ENCODE measurements at places on chromosomes 3 and 15. TPM values are rescaled to one million over a fixed set of nuclear protein-coding genes. Genes with fewer than 3 reads are reported as not detected.

OR5H14 gene
- total RNA-seq, result not detected

CLDN18 gene
- 0.09 TPM for total RNA-seq

TM6SF1 gene
- 7.8 TPM for total RNA-seq

GRCh38 chr3:78814893-78815562 is 952.8 kb downstream of the ROBO1 start:
- no peak for DNase-seq

GRCh38 chr3:197485143-197485542 is 70.6 kb downstream of the BDH1 start:
- DNase-seq, result no peak

- no peak for DNase-seq
Measured at GRCh38 chr15:29571792-29572431, 250.4 kb downstream of the TJP1 start.

Measured in sciatic nerve (tissue), 2 donors.